Kidney glomerular epithelial cell (primary cell): ENCODE measurements at places on chromosomes 5 and 9.

- DNase-seq, result no peak
These were observed 79.8 kb upstream of the LMX1B start for GRCh38 chr9:126533926-126534310.

GRCh38 chr5:150052956-150053712, 33.2 kb downstream of the CSF1R start:
- peak; percentile 80 for DNase-seq

DNA sequence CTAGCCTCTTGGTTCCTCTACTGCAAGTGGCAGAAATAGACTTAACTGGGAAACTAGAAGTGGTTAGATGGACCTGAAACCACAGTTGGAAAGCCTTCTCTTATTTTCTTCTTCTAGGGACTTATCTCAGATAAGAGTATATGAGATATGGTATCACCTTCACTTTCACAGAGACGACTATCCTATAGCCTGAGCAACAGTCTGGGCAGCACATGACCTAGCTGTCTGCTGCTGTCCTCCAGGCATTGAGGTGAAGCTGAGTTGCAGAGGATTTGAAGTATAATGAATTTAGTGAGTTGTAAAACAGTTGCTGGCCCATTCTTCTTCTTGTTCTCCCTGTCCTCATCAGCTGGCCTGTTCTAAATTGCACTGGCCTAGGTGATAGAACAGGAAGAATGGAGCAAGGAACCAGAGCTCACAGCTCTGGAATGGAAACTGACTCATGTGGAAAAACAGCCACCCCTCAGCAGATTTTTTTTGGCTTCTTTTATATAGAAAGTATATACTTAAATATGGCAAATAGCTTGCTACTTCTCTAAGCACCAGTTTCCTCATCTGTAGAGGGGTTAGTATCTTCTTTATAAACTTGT, 27.8 kb downstream of the RECK start:
- DNase-seq, result no peak

- DNase-seq, result no peak
These were observed 13.2 kb downstream of the P4HA2 start for GRCh38 chr5:132214491-132214890.

- no peak for DNase-seq
These were observed 9.9 kb downstream of the SAXO1 start for GRCh38 chr9:19023078-19023477.

GRCh38 chr5:127960270-127960691, 123.3 kb upstream of the SLC12A2 start:
- DNase-seq, result no peak

GRCh38 chr9:93230601-93231000, 46.7 kb downstream of the WNK2 start:
- DNase-seq, result no peak

DNA sequence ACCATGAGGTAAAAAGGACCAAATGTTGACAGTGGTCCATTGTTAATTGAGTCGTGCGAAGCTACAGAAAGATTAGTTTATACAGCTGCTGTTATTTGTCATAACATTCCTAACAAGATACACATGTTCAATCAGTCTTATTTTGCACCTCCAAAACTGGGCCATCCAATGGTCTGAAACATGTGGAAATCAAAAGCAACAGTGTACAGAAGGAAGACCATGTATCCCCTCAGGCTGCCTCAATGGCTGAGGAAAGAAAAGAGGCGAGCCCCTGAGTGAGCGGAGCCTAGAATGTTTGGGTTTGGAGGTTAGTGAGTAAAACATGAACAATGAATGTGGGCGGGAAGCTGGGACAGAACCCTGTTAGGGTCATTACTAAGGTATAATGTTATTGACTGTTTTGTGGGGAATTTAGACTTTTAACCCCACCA, 35.6 kb downstream of the NFIB start:
- DNase-seq, result no peak

- DNase-seq, result peak; percentile 38
These were observed 66.0 kb upstream of the PTPRD start for GRCh38 chr9:10678790-10679189.

- DNase-seq, result peak; percentile 89
These were observed 143.6 kb downstream of the BNC2 start for GRCh38 chr9:16726718-16727451.

- no peak for DNase-seq
These were observed 5.9 kb downstream of the FAM163B start for GRCh38 chr9:133603135-133603927.

- DNase-seq, result peak; percentile 79
These were observed 746 bp downstream of the CAST start for GRCh38 chr5:96662725-96663518.
